ENCODE measurements at places on chromosomes 3 and 15.

DNA sequence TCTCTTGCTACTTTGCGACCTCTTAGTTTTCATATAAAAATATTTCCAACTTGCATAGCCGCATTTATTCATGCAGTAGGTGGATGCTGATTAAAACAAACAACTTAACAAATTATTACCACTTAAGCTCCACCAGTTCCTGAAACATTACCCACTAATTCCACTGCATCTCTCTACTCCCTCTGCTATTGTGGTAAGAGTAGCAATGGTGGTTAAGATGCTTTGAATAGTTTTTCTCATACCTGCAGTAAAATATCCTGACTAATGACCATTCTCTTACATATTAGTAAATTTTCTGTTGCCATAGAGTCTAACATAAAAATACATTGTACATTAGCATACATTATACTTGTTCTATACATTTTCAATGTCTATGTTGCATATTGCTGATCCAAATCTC, 397.6 kb upstream of the PLSCR5 start:
- no peak for DNase-seq

- no peak for DNase-seq
Observed at GRCh38 chr3:130276203-130276803, 69.2 kb upstream of the COL6A5 start.

DNA sequence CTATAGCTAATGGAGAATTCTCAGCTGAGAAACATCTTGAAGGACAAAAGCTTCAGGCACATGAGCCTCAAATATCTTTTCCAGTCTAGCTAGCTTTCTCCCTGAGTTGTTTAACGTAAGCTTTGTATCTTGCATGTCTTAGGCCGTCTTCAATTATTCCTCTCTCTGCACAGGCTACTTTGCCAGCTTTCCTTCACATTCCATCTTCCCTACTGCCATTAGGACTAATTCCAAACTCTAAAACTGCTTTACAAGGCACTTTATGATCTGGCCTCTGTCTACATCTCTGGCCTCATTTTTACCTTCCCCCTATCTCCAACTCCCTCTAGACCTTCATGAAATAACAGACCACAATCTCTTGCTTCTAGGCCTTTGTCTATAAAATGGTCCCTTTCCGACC, 171.4 kb downstream of the GREM1 start:
- DNase-seq, result no peak

GRCh38 chr3:108099244-108099643, 8.4 kb upstream of the CD47 start:
- no peak for DNase-seq

GRCh38 chr3:187295316-187296034, 3.9 kb upstream of the MASP1 start:
- DNase-seq, result no peak

DNA sequence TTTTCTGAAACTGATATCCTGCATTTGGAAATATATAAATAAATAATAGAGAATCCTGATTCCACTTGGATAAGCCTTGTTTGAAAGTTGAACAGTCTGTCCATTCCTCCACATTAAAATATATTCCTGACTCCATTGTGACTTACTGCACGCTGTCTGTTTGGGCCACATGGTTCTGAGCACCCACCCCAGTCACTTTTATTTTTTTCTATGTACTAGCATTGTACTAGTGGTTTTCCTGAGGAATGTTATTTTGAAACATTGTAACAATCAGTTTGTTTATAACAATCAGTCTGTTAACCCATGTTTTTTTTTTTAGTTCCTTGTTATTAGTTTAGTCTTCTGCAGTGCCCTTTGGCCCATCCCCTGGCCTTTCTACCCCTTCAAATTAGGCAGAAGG, 87.4 kb upstream of the CCNL1 start:
- no peak for DNase-seq

GRCh38 chr3:16056217-16056616, 118.3 kb upstream of the GALNT15 start:
- DNase-seq, result no peak

DNA sequence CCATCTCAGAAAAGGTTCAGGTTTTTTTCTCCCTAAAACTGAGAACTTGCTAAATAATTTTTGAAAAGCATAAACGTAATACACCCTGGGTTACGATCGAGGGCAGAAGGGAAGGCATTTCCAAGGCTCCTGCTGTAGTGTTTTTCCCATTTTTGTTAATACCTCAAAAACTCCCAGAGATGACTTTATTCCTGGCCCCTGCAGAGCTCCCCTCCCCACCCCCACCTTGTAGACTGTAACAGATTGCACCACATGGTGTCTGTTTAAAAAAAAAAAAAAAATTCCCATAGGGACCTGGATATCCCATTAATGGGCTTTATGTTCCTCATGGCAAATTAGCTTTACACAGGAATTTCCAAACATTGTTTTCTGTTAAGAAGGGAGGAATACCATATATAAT, 38.2 kb downstream of the FEZF2 start:
- no peak for DNase-seq

- no peak for DNase-seq
Observed at GRCh38 chr3:158314426-158315357, 204.8 kb downstream of the RSRC1 start.

DNA sequence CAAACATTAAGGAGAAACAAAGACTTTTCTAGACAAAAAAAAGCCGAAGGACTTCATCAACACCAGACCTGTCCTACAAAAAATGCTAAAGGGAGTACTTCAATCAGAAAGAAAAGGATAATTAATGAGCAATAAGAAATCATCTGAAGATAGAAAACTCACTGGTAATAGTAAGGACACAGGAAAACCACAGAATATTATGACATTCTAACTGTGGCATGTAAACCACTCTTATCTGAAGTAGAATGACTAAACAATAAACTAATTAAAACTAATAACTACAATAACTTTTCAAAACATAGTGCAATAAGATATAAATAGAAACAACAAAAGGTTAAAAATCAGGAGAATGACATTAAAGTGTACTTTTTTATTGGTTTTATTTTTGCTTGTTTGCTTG, 584.5 kb upstream of the CCDC54 start:
- DNase-seq, result no peak

DNA sequence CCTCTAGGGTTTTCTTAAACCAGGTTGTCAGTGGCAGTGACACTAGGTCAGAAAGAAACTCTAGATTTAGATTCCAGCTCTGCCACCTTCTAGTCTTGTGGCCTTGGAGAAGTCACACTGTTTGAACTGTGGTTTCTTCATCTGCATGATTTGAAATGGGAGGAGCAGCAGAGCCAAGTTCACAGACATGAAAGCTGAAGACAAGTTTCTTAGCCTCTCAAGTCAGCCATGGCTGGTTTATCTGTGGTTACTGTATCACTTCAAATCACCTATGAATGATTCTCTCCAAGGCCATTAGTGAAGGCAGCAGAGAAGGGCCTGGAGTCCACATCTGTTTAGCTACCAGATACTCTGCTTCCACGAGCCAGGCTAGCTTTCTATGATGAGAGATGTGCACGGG, 15.6 kb downstream of the CLEC3B start:
- no peak for DNase-seq

- no peak for DNase-seq
Observed at GRCh38 chr15:88705769-88706165, 67.0 kb downstream of the ISG20 start.

- DNase-seq, result no peak
Observed at GRCh38 chr15:73751511-73751898, 1.6 kb downstream of the INSYN1 start.

DNA sequence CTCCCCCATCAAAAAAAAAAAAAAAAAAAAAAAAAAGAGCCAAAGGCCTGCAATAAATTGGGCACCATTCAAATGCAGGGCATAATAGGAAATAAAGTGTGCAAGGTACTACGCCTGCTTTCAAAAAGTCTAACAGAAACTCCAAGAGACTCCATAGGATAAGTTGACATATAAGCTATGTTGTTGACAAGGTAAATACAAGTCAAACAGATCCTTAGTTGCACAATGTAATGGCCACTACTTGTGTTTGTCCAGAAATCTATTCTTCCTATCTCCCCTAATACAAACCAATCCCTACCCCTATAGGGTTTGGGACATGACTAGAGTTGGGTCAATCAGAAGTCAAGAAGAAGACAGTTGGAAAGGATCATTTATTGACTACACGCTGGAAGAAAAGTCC, 16.0 kb downstream of the MAP4 start:
- no peak for DNase-seq

DNA sequence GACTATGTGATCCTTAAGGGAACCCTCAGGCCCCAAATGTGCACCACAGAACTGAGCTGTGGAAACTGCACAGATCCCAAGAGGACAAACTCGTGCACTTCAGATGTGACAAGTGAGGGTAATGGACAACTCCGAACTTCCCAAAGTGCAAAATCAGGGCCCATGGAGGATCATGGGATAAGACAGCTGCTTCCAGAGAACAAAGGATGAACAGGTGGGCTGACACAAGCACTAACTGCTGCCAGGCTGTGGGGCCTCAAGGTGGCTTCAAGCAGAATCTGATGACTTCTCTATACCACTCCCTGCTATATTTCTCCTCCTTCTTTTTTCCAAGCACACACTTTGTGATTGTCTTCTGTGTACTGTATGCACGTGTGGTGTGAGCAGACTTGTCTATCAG, 5.4 kb downstream of the TARS3 start:
- DNase-seq, result no peak

GRCh38 chr3:172648747-172649146, 62.1 kb downstream of the NCEH1 start:
- DNase-seq, result no peak

DNA sequence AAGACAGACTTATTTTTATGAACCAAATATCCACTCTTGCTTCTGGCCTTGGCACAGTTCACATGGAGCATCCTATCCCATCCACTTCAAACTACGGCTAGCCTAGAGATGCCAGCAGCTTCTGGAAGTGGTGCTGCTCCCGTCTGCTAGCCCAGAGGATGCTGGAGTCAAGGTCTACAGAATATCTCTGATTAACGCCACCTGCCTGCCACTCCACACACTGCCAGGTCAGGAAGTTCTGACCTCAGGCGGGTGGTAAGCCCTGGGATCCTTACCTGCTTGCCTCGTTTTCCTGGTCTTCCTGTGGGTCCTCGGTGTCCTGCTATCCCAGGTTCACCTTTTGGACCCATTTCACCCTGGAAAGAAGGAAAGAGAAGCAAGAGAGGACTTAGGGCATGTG, 42.9 kb downstream of the EAF1 start:
- no peak for DNase-seq

- DNase-seq, result no peak
Observed at GRCh38 chr3:53511246-53511645, 16.8 kb downstream of the CACNA1D start.

DNA sequence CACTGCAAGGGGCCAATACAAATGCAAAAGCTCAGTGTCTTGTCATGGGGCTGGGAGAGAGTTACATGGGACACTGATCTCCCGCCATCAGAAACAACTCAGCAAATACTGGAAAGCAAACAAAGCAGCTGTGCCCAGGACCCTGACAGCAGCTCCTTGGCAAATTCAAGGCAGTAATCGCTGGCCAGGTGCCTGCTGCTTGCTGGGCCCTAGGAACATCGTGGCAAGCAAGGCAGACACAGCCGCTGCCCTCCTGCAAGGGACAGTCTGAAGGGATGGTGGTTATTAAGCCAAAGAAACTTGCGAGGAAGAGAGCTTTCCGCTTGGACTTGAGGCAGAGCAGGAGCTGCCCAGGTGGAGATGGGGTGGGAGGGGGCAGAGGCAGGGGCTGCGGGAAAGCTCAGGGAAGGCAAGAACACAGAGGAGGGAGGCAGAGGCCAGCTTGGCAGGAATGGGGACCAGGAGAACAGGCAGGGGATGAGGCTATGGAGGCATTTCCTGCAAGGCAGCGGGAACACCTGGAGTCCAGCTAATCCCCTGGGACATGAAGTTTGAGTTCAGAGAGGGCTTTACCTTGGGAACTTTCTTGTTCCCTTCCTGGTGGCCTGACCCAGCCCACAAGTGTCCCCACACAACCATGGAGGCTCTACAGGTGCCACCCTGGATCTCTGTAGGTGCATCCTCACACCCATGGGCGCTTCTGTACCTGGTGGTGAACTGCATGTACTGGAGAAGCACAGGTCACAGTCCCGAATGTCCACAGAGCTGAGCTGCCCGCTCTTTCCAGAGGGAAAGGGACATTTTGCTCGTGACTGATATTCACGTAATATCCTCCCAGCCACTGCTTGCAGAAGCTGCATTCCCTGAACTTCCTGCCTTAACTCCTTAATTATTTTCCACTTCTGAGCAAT, 78.7 kb upstream of the ATP2B2 start:
- no peak for DNase-seq

DNA sequence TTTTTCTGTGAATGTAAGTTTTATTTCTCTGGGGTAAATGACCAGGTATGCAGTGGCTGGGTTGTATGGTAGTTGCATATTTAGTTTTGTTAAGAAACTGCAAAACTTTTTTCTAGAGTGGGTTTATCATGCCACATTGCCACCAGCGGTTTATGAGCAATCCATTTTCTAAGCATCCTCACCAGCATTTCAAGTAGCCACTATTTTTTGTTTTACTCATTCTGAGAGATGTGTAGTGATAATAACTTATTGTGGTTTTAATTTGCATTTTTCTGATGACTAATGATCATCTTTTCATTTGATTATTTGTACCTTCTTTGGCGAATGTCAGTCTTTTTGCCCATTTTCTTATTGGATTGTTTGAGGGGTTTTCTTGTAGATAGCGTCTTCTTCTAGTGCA, 56.2 kb downstream of the SPRED1 start:
- no peak for DNase-seq

DNA sequence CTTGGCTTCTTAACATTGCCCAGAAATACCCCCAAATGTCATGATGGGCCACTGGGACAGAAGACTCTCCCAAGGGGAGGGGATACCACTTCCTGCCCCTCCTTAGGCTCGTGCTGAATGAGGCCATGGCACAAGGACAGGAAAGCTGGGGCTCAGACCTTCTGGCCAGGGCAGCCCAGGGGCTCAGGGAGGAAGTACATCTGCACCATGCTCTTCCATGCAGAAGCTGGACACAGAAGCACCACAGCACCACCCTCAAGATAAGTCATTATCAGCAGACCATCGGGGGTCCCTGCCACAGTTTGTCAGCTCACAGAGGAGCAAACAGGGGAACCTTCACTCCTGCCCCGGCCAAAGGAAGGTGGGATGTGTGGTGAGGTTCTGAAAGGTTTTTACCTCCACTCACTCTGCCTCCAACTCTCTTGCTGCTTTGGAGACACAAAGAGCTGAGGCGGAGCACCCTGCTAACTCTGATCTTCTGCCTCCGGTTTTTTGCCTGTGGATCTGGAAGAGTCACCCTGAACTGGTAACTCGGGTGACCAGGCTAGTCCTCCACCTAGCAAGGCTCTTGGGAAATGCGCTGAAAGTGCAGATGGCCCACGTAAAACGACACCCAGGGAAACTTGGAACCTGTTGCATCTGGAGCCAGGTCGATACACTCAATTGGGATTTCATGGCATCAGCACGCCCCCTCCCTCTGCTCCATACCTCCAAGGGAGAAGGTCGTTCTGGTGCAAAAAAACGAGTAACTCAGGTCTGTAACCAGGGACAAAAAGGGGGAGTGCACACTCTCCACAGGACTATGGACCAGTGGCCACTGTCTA, 8.3 kb downstream of the BMF start:
- no peak for DNase-seq

GRCh38 chr3:49668861-49669260, 5.3 kb upstream of the APEH start:
- no peak for DNase-seq

GRCh38 chr15:60859996-60860494, 369.1 kb downstream of the RORA start:
- DNase-seq, result no peak

GRCh38 chr15:75112278-75112847, 89.0 kb downstream of the PPCDC start:
- DNase-seq, result no peak
